ENCODE measurements at places on chromosomes 2 and 18.

- DNase-seq = no peak
Observed at GRCh38 chr18:5288517-5288935, 7.0 kb downstream of the ZBTB14 start.

GRCh38 chr2:170862286-170862902 is 45.7 kb downstream of the GAD1 start:
- DNase-seq = no peak

DNA sequence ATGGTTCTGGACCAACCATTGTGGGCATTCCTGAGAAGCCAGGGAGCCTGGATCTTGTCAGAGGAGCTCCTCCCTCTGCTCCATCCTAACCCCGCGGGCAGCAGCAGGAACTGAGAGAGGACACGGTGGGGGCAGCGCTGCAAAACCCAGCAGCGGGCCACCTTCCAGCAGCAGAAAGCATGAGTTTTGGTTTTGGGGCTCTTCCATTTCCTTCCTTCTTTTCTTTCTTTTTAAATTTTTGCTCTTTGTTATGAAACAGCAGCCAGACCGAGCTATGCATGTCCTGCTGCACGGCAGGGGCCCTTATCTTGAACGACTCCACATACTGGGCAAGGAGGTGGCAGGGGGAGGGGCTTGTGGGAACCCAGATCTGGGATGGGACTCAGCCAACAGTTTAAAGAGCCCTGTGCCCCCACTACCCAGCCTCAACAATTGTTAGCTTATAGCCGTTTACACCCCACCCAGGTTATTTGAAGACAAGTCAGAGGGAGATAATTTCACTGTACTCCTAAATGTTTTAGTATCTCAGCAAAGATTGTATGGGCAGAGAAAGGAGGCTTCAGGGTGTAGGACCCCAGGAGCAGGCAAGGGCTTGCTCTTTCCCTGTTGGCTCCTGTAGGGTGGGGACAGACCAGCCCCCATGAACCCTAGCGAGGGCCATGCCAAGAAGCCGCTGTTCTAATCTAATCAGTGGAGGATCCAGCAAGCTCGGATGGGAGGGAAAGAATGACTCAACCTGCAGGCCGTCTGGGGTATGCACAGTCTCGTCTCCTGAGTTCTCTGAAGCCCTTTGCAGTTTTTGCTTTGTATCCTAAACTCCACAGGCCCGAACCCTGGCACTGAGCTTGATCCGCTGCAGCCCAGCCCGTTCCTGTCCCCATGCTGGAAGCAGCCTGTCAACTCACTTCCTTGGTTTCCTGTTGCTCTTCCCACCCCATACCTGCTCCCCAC is 75.3 kb downstream of the LRRFIP1 start:
- peak; percentile 67 for DNase-seq

GRCh38 chr2:152407204-152407721 is 72.3 kb downstream of the FMNL2 start:
- no peak for DNase-seq

GRCh38 chr2:12577091-12577490 is 139.6 kb upstream of the TRIB2 start:
- DNase-seq = no peak

- DNase-seq = no peak
Observed at GRCh38 chr2:110958346-110959119, 162.2 kb upstream of the BCL2L11 start.

DNA sequence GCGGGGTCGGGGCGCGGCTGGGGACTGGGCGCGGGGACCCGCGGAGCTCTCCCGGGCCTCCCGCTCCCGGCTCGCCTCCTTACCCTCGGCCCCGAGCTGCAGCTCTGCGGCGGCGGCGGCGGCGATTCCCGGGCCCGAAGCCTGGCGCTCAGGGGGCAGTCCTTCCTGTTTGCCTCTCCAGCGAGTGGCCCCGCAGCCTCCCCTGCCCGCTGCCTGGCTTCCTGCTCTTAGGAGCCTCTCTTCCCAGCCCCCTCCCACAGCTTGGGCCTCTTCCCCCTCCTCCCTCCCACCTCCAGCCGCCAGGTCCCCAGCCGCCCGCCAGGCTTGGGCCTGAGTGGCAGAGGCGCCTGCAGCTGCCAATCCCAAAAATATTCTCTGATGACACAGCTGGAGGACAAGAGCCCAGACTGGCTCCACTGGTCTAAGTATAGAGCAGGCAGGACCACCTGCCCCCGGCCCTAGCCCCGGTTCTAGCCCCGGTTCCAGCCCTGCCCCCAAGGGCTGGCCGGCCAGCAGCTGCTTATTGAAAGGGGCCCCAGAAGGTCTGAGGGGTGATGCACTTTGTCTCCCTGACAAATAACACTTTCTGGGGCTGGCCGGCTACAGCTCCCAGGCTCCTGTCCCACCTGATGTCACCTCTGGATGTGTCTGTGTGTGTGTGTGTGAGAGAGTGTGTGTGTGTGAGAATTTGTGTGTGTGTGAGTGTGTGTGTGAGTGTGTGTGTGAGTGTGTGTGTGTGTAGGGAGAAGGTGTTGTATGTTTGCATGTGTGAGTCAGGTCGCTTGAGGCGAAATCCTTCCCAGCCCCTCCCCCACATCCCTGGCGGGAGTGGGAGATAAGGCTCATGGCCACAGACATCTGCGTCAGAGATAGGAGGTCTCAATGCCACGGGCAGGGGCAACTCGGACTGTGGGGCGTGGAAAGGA is at the start of gene OBSL1:
OBSL1 (minus strand) TSS at position 229 of the 926 bp plus-strand sequence. CDS start 307 bp downstream, outside the sequence.
- DNase-seq = peak; percentile 82

DNA sequence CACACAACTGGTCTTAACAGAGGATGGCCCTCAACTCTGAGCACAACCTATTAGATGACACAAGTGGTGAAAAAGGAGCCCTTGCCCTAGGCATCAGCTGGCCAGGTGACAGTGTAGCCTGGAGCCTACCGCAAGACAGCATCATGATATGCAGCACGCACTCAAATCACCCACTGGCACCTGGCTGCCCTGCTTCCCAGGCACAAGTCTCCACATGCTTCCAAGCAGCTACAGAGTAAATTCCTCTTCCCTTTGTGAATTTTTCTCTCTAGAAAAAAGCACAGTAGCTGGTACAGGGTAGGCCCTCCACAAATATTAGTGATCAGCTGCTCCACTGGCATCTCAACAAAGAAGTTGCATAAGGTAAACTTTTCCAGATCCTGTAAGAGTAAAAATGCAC is 6.0 kb downstream of the FBXO15 start:
- DNase-seq = no peak

DNA sequence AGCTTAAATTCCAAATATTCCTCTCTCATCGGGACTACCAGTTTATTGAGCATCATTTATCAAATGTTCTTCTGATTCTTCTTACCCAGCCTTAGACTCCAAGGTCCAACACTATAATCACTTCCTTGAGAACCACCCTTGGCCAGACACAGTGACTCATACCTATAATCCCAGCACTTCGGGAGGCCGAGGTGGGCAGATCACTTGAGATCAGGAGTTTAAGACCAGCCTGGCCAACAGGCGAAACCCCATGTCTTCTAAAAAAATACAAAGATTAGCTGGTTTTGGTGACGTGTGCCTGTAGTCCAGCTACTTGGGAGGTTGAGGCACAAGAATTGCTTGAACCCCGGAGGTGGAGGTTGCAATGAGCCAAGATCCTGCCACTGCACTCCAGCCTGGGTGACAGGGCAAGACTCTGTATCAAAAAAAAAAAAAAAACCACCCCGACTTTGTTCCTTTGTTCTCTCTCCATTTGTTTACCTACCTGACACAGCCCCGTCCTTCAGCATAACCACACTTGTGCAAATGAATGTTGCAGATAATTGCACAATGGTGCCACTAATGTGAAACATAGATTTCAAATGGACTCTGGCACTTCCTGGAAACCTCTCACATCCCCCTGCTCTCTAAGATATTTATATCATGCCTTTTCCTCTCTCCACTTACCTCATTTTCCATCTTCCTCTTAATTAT is 38.9 kb upstream of the LPIN2 start:
- DNase-seq = no peak

GRCh38 chr2:88123164-88123974 is 4.5 kb downstream of the FABP1 start:
- DNase-seq = no peak

GRCh38 chr2:146305164-146305563 is 1539.7 kb upstream of the ACVR2A start:
- DNase-seq = no peak

- DNase-seq = peak; percentile 76
Observed at GRCh38 chr2:176652300-176653182, 383.3 kb downstream of the MTX2 start.

- peak; percentile 74 for DNase-seq
Observed at GRCh38 chr2:196259507-196260481, 88.4 kb upstream of the STK17B start.

DNA sequence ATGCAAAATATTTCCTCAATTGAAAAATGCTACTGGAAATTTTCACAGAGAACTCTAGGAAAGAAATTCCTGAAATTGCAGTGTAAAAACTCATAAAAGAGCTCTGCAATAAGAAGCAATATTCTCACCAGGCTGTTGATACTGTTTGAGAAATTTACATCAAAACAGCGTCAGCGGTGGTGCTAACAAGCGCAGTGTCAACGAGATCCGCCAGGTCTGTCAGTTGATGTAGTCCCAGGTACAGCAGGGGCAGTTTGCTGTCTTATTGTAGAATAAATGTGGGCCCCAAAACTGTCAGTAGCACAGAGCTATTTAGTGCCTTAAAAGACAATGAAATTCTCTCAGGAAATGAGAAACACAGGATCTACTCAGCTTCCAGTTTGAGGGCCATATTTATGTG is 611.2 kb downstream of the ARHGAP15 start:
- no peak for DNase-seq

GRCh38 chr18:63309422-63309821 is 10.1 kb downstream of the BCL2 start:
- DNase-seq = no peak
